ENCODE measurements at places on chromosomes 5 and 9.
A peak's percentile ranks its signal among the peaks of the same experiment; 100 is the strongest.

DNA sequence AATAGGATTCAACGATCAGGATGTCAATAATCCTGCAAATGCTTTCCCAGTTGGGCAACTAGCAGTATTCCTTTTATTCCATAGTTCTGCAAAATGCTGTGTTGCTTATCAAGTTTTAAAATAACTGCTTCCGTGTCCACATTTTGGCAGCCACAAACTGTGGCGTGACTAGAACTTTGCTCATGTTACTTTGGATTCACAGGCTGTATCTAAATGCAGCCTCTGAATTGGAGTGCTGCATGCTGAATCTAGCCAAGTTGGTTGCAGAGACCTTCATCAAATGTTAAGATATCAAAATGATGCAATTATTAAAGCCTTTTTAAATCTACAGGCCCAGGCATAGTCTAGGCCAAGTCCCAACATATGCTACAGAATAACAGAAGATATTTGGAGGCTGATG, 249.2 kb downstream of the NR2F1-AS1 start:
- no peak for DNase-seq

- no peak for DNase-seq
These were observed 644 bp downstream of the TSC1 start for GRCh38 chr9:132943651-132944293.

DNA sequence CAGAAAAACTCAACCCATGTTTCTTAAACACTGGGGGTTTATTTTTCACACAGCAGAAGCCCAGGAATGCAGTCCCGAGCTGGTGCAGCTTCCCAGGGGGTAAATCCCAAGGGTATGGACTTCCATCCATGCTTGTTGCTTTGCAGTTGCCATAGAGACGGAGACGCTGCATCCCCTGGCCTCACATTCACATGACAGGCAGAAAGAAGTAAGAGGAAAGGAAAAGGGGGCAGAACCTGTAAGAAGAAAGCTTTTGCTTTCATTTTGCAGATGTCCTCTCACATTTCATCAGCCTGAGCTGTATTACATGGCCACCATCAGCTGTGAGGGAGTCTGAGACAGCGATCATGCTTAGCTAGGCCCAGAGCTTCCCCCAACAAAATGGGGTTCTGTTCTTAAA, 321.0 kb downstream of the AGTPBP1 start:
- DNase-seq = no peak

DNA sequence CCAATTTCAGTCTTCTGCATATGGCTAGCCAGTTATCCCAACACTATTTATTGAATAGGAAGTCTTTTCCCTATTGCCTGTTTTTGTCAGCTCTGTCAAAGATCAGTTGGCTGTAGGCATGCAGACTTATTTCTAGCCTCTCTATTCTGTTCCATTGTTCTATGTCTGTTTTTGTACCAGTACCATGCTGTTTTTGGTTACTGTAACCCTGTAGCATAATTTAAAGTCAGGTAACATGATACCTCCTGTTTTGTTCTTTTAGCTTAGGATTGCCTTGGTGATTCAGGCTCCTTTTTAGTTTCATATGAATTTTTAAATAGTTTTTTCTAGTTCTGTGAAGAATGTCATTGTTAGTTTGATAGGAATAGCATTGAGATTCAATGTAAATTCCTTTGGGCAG, 104.9 kb upstream of the SLCO6A1 start:
- no peak for DNase-seq

- DNase-seq = no peak
These were observed 48.0 kb downstream of the RAB14 start for GRCh38 chr9:121153642-121154041.

GRCh38 chr5:14298126-14298847, 155.1 kb downstream of the TRIO start:
- DNase-seq = no peak

GRCh38 chr9:19208653-19209052, 21.8 kb upstream of the DENND4C start:
- DNase-seq = no peak

GRCh38 chr5:24401773-24402172, 243.0 kb downstream of the CDH10 start:
- DNase-seq = no peak

GRCh38 chr5:158752656-158752973, 347.1 kb downstream of the EBF1 start:
- DNase-seq = no peak

DNA sequence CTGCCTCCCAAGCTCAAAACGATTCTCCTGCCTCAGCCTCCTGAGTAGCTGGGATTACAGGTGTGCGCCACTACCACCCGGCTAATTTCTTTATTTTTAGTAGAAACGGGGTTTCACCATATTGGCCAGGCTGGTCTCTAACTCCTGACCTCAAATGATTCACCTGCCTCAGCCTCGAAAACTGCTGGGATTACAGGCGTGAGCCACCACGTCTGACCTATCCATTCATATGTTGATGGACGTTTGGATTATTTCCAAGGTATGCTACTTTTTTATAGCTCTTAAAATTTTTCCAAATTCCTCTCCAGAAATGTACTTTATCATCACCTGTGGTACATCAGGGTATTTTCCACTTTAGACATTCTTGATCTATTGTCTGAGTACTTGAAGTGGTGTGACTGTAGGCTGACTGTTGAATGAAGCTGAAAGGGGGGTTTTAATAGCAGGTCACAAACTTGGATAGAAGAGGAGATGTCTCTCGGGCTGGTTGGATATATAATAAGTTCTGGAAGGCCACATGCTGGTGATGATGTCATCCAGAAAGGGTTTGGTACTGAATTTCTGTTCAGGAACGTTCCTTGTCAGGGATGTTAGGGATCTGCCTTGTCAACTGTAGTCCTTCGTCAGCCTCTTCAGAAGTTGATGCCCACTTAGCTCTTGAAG, 7.4 kb downstream of the CTNNA1 start:
- DNase-seq = no peak

GRCh38 chr9:27572566-27572917, 739 bp downstream of the C9orf72 start:
- DNase-seq = no peak

- DNase-seq = no peak
These were observed 455.7 kb upstream of the TLE4 start for GRCh38 chr9:79116041-79116440.

DNA sequence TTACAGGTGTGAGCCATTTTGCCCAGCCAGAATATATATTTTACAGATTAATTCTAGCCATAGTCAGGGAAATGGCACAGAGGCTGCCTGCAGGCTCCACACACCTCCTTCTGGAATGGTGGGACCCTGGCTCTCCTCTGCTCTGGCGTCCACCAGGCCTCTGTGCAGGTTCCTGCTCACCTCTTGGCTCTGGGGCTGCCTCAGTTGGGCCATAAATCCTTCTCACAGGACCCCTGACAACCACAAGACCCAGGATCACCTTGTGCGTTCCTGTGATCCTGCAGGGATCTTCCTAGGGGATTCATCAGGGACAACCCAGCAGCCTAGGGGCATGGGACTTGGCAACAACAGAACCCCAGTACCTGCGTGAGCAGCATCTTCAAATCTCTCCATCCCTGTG, 93.0 kb upstream of the FSTL4 start:
- DNase-seq = no peak

DNA sequence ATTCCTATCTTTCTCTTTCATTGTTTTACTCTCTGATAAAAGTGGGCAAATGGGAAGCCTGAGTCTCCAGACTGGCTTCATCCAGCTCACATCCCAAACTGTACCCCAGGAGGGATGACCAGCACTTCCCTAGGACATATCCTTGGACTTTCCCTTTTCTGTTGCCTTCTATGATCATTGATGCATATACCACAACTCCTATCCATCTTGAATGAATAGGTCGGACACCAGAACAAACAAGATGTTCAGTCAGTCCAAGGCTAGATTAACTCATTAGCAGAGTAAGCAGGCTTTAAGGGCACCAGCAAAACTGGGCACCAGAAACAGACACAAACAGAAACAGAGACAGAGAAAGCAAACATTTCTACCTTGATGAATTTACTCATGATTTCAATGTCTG, 159.1 kb upstream of the RGMB start:
- no peak for DNase-seq

DNA sequence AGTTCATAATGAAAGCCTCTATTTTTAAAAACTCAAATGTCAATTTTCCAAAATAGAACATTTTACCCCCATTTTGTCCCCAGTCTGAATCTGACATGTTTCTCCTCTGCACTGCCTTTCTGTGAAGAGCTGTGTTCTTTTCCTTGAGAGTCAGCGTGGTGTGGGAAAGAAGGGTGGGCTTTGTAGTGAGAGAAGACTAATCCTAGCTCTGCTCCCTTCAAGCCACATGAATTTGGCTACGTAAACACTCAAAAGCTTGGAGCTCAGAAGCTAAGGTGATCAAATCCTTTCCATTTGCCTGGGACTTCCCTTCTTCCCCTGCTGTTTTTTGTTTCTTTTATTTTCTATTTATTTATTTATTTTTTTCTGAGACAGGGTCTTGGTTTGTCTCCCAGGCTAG, 598.5 kb downstream of the TLR4 start:
- no peak for DNase-seq

DNA sequence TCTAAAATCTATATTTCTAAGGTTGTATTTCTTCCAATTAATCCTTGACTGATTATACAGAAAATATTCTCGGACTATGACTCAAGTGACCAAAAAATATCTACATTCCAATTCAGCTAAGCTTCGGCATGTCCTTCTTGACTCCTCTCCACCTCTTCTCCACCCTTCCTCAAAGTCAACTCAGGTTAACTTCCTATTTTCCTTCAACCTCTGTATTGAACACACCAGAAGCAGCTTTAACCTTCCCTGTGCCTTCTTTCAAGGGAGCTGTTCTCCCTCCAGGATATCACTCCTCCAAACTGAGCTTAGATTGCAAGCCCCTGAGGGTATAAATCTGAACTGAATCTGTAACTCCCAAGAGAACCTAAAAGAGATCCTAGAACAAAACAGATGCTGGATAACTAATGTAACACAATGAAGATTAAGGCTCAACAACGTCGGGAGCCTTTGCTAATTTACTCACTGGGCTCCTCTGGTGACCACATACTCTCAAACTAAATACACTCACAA, 1.1 kb downstream of the SLCO4C1 start:
- DNase-seq = no peak

- DNase-seq = no peak
These were observed 42.1 kb upstream of the ZFAND5 start for GRCh38 chr9:72407114-72407513.

DNA sequence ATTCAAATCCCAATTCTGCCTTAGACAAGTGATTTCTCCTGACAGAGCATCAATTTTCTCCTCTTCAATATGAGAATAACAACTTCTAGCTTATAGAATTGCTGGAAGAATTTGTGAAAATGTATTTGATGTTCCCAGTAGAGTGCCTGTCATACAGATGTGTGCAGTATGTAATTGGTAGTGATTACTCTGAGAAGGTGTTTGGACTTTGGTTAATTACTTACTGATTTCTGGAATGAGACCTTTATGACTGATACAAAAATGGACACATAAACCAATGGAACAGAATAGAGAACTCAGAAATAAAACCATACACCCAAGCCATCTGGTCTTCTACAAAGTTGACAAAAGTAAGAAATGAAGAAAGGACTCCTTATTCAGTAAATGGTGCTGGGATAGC, 101.9 kb upstream of the TRIM32 start:
- DNase-seq = no peak

GRCh38 chr5:94632024-94632423, 13.6 kb downstream of the SLF1 start:
- peak; percentile 41 for DNase-seq

DNA sequence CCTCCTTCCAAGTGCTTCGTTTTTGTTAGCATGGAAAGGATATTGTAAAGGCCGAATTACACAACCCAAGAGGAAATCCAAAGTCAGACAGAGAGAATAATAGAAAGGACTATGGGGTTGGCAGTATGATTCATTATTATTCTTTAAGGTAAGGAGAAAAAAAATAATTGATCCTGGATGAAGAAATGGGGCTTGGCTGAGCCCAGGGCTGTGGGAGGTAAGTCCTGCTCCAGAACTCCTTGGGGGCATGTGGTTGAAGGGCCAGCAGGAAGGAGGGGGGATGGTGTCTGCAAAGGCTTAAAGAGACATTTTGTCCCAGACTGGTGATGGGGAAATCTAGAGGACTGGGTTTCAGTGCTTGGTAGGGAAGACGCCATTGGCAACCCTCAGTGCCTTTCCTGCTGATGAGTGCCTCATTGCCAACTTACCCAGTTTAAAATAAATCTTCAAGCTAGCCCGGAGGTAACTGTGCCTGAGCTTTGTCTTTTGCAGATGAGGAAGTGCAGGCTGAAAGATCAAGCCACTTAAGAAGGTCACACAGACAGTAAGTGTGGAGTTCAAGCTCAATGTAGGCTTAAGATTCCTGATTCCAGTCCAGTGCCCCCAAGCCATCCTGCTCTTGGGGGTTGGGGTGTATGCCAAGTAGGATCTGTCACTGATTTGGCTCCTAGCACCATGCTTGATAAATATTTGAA, 30.2 kb downstream of the FOXI1 start:
- DNase-seq = no peak

GRCh38 chr9:83620841-83621636, 1.9 kb upstream of the IDNK start:
- DNase-seq = no peak

DNA sequence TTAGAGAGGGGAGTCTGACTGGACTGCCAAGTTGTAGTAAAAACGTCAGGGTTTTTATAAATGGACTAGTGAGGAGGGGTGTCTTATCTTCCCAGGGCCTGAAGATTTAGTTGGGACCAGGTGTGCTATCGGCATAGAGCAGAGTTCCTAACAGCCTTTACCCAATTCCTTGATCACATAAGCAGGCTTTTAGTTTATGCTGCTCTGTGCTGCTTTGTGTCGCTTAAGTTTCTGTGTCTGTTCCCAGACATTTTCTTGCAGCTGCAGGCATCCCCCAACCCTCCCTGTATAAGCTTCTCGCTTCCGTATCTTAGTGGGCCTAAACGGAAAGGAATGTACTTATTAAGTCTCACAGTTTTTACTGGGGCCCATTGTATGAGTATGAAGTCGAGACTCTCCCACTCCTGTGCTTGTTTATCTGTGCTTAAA, 2.6 kb upstream of the SMC5 start:
- no peak for DNase-seq

- DNase-seq = no peak
These were observed 54.5 kb downstream of the MAN2A1 start for GRCh38 chr5:109744261-109744660.

GRCh38 chr9:97514531-97514930, 13.1 kb downstream of the TMOD1 start:
- DNase-seq = no peak

Data from GM12878 (cell line).